ENCODE measurements at places on chromosomes 1 and 21.
A peak's percentile ranks its signal among the peaks of the same experiment; 100 is the strongest.

DNA sequence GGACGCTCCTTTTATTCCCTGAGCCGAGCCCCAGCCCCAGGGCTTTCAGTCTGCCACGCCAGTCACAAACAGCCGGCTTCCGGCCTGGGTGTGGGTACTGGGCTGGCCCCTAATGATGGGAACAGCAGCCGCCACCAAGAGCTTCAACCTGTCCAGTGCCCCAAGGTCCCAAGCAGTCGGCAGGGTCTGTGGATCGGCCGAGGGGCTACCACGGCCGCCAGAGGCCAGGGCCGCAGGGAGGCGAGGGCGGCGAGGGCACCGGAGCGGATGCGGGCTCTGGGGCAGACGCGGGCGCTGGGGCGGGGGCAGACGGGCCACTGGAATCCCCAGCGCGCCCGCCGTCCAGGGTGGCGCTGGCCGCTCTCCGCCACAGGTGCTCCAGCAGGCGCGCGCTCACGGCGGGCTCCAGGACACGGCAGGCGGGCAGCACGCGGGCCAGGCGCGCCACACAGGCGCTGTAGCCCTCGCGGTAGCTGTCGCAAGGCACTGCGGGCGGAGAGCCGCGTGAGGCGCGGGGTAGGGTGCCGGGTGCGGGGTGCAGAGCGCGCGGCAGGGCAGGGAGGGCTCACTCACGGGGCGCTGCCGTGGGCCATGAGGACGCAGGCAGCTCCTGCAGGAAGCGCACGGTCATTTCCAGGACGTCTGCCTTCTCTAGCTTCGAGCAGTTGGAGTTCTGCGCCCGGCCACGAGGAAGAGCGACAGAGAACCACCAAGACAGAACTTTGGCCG lies 887 bp downstream of the HES2 start:
- no peak for DNase-seq

DNA sequence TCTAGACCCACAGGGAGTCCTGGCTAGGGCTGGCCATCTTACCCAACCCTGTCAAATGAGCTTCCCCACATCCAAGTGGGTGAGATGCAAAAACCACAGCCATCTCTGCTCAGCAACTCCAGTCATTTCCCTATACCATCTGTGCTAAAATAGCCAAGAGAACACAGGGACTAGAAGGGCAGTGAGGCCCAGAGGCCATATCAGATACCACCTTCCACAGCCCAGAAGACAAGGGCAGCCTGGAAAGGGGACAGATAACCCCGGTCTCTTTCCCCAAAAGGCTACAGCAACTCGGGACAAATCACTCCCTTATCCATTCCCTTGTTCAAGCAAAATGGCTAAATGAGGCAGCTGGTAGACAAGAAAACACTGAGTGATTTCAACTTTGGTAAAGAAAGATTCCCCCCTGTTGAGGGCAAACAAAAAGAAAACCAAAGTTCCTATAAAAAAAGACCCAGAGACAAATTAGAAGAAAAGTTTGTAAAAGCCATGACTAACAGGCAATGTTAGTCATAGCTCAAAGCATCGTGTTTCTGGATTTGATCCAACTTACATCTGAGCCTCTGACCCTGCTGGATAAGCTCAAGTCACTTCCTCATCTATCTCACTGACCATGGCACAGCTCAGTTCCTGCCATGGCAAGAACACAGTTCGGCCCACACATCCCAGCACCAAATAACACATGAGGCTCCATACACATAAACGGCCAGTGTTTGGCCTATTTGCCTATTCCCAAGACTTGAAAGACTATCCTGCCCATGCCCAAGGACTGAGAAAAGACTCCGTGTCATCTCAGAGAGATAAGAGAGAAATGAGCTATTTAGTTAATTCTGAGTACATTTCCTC lies 3.1 kb downstream of the LAMB3 start:
- DNase-seq = peak; percentile 89

- no peak for DNase-seq
These were observed 1.3 kb downstream of the RIT1 start for GRCh38 chr1:155909894-155910293.

- DNase-seq = no peak
These were observed 7.9 kb downstream of the COL6A1 start for GRCh38 chr21:45989355-45990048.

- DNase-seq = peak; percentile 40
These were observed 13.3 kb downstream of the PLPPR5 start for GRCh38 chr1:98991127-98992012.

All from HCT116 (cell line).